Cardiac muscle cell (in vitro differentiated cells and primary cell): ENCODE measurements at places on chromosomes 13 and 19.

DNA sequence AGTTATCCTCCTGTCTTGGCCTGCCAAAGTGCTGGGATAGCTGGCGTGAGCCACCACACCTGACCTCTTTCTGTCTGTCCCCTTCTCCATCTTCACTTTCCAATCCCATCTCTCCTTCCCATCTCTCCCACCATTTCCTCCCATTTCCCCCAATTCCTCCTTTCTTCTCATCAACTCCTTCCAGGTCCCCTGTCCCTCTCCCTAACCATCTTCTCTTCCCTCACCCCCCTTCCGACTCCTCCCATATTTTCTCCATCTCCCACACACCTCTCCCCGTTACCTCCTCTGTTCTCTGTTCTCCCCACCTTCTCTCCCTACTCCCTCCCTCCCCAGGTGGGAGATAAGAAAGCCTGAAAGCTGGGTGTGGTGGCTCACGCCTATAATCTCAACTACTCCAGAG, 40.6 kb downstream of the KEAP1 start:
- no peak for DNase-seq

DNA sequence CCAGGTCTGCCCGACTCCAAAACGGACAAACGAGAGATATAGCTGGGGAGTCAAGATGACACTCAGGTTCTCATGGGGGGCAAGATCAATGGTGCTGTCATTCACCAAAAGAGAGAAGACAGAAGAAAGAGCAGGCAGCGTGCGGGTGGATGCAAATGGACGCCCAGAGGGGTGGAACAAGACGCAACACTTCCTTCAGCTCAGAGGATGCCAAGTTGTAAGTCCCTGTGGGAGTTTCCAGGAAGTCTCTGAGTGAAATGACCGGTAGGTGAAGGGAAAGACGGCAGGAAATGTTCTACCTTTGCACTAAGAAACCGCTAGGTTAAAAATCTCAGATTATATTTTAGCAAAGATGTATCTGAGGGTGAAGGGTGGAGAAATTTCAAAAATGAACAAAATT, 26.5 kb downstream of the TUBGCP3 start:
- no peak for DNase-seq

GRCh38 chr19:17949956-17950309, 17.0 kb upstream of the KCNN1 start:
- no peak for DNase-seq

- DNase-seq: no peak
Measured at GRCh38 chr13:63449550-63449949, 2033.9 kb upstream of the PCDH20 start.

DNA sequence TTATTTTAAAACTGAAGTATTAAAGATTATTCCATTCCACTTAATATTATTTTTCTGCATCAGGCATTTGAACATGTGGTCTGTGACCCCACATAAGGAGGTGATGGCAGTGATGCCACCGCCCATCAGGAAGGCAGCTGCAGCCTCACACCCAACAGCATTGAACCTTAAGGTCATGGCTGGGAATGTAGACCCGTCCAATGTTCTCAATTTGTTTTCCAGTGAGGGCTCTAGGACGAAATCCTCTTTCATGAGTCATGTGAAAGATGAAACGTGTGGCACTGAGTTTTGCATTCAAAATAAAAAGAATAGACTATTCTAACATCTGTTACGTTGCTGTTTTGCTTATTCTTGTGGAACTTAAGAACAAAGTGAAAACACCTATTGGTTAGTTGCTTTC, 74.5 kb upstream of the ANKRD10 start:
- DNase-seq: no peak

GRCh38 chr13:100597253-100597652, 8.7 kb upstream of the GGACT start:
- no peak for DNase-seq

- no peak for DNase-seq
Measured at GRCh38 chr13:107586216-107586615, 629.1 kb downstream of the LIG4 start.

GRCh38 chr19:35436477-35437405, 11.3 kb upstream of the FFAR2 start:
- DNase-seq: peak; percentile 8

GRCh38 chr13:113924184-113924901, 49.5 kb downstream of the C13orf46 start:
- no peak for DNase-seq
